ENCODE measurements at places on chromosomes 3 and 15.
A peak's percentile ranks its signal among the peaks of the same experiment; 100 is the strongest.

- DNase-seq = peak; percentile 64
Measured at GRCh38 chr3:52428151-52429005, 16.5 kb downstream of the SEMA3G start.

DNA sequence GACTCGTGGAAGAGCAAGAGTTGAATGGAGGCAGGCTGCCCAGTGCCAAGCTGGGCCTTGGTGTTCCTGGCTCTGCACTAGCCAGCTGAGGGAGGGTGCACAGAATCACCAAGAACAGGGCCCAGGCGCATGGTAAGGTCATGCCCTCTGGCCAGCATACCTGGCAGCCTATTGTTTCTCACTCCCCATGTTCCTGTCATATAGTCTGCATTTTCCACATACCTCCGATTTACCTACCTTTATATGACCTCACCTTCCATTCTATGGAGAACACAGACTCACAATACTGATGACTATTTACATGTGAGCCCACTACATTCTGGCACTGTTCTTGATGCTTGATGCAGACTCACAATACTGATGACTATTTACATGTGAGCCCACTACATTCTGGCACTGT, 5.4 kb downstream of the CLEC3B start:
- DNase-seq = no peak

GRCh38 chr3:196757876-196758739, 18.5 kb downstream of the PAK2 start:
- DNase-seq = peak; percentile 14

GRCh38 chr3:196726788-196727675, 12.6 kb upstream of the PAK2 start:
- DNase-seq = peak; percentile 53

- DNase-seq = no peak
Measured at GRCh38 chr3:128804811-128805155, 74.6 kb upstream of the ACAD9 start.

- no peak for DNase-seq
Measured at GRCh38 chr15:68268405-68268804, 9.1 kb upstream of the FEM1B start.

DNA sequence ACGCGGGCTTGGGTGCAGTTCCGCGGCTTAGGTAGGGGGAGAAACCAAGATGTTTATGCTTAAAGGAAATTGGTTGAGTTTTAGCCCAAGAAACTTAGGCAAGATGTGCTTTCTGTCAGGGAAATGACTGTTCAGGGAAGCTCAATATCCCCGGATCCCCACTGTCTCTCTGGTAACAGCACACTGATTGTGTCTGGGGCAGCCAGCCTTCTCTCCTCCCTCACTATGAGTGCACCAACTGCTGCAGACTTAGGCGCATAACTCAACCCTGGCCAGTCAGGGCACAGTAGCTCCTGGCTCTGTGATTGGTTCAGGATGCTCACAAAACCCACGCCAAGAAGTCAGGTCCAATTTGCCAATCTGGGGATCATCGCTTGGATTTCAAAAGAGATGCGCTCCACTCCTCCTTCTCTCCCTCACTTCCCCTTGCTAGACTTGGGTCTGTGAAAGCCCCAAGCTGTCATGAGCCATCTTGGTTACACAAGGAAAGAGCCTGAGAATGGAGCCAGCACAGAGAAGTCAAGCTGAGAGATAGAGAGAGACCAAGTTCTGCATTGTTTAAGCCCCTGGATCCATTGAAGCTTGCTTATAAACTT, 42.5 kb upstream of the CACNA2D3 start:
- DNase-seq = no peak

- DNase-seq = peak; percentile 90
Measured at GRCh38 chr15:81296673-81297072, 27.3 kb downstream of the STARD5 start.

GRCh38 chr3:123795471-123796251, 88.5 kb downstream of the MYLK start:
- no peak for DNase-seq

- DNase-seq = no peak
Measured at GRCh38 chr3:99069973-99070372, 168.5 kb upstream of the DCBLD2 start.

- DNase-seq = no peak
Measured at GRCh38 chr3:26623419-26624208, 1.0 kb downstream of the LRRC3B start.

DNA sequence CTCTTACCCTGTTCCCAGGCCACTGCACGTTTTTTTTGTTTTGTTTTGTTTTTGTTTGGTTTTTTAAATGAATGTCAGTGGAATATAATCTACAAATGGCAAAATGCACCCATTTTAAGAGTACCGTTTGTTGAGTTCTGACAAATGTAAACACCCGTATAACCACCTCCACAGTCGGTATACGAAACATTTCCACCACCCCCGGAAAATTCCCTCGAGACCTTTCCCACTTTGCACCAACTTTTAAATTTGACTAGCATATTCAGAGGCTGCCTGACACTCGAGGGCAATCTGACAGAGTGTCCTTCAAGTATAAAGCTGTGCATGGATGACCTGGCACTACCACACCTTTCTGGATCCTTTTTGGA, 613 bp upstream of the ARHGEF3 start:
- DNase-seq = no peak

- DNase-seq = no peak
Measured at GRCh38 chr15:61141497-61142125, 87.5 kb downstream of the RORA start.

- no peak for DNase-seq
Measured at GRCh38 chr15:89967881-89968280, 33.2 kb upstream of the ZNF710 start.

DNA sequence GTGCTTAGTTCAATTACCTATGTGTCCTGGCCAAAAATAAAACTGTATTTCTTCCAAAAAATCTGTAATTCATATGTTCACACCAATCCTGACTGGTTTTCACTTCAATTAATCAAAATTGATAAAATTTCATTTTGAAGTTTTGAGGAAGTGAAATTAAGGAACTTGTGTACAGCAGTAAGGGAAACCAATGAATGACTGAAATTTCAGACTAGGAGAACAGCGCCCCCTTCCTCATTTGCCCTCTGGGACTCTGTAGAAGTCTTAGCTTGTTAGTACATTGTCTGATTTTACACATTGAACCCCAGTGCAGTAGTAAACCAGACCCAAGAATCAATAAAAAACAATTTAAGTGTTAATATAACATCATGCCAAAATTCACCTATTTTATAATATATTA, 495.3 kb upstream of the AGTR1 start:
- DNase-seq = no peak

DNA sequence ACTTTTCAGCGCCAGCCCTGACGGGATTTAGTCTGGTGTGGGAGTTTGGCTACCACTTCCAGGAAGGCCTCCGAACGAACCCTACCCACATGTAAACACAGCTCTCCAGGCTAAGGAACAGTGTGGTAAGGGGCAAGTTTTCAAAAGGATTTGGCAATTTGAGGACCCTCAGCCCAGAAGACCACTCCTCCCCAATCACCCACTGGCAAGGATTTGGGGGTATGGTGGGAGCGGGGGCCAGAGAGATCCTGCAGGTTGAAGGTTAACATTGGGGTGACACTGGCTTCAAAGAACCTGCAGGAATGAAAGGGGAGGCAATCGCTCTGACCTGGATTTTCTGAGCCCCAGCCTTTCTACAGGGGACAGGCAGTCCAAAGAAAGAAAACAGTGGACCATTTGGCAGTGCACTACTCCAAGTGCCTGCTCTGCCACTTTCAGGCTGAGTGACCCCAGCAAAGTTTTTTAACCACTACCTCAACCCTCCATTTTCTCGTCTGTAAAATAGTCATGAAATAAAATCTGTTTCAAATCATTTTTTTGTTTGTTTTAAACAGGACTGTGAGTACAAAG, 34.5 kb downstream of the ZIC4 start:
- DNase-seq = no peak

GRCh38 chr3:122353215-122353614, 28.2 kb downstream of the CSTA start:
- DNase-seq = no peak

DNA sequence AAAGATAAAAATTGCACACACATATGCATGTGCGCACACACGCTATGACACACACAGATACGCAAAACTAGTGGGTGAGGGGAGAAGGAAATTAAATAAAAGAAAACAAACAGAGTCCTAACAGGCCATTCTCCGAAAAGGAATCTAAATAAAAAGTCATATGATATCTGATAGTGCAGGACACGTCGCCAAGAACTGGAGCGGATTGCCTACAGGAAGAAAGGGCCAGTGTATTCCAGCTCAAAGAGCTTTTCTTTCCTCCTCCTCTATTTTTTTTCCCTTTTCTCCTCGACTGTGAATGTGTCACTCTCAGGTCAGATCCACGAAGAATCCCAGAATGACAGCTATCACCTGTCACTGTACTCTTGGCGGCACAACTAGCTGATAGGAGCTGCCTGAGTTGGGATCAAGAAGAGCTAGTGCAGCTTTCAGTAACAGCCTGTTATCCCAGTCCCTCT, 157.8 kb downstream of the TIGIT start:
- DNase-seq = no peak

- no peak for DNase-seq
Measured at GRCh38 chr15:74913041-74913440, 6.4 kb upstream of the FAM219B start.

DNA sequence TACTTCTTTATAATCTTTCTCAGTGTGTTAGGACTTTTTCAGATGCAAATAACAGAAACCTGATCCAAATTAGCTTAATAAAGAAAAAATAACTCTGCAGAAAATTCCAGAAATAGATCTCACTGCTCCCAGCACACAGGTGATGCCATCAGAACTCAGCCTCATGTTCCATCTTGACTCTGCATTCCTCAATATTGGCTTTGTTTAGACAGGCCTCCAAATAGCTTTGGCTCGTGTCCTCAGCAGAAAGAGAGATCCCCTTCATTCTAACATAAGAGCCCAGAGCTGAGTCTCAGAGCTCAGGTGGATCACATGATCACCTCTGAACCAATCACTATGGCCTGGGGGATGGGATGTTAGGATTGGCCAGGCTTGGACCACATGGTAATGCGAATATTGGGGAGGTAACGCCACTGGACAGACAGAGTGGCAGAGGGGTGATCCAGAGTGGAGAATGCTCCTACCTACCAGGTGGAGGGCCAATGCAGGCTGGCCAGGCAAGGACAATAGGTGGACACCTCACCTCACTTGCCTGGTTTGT, 46.6 kb upstream of the TBC1D21 start:
- DNase-seq = no peak

DNA sequence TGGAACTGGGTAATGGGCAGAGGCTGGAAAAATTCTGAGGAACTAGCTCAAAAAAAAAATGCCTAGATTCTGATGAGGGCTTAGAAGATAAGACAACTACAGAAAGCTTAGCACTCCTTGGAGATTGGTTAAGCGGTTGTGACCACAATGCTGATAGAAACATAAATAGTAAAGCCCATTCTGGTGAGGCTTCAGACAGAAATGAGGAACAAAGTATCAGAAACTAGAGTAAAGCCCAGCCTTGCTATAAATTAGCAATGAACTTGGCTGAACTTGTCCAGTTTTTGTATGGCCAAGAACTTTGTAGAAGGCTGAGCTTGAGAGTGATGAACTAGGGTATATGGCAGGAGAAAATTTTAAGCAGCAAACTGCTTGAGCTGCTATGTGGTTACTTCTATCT, 25.4 kb downstream of the GOLGB1 start:
- no peak for DNase-seq

GRCh38 chr3:49647741-49648140, 26.4 kb upstream of the APEH start:
- DNase-seq = no peak

DNA sequence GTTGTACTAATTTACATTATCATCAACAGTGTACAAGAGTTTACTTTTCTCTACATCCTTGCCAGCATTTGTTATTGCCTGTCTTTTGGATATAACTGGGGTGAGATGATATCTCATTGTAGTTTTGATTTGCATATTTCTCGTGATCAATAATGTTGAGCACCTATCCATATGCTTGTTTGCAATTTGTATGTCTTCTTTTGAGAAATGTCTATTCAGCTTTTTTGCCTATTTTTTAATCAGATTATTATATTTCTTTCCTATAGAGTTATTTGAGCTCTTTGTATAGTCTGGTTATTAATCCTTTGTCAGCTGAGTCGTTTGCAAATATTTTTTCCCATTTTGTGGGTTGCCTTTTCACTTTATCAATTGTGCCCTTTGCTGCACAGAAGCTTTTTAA, 540.8 kb upstream of the SGO1 start:
- no peak for DNase-seq

- DNase-seq = no peak
Measured at GRCh38 chr3:67000009-67000408, 1.9 kb downstream of the KBTBD8 start.

GRCh38 chr15:38853608-38854007, 289.0 kb upstream of the RASGRP1 start:
- peak; percentile 42 for DNase-seq

All from activated naive CD4-positive, alpha-beta T cell treated with anti-CD3 and anti-CD28 coated beads for 36 hours (primary cell).